ENCODE measurements at places on chromosomes 5 and 9.

GRCh38 chr5:168908207-168908606 lies 329.0 kb upstream of the PANK3 start:
- DNase-seq: no peak

GRCh38 chr5:177097016-177097985 lies 10.6 kb downstream of the FGFR4 start:
- no peak for DNase-seq

DNA sequence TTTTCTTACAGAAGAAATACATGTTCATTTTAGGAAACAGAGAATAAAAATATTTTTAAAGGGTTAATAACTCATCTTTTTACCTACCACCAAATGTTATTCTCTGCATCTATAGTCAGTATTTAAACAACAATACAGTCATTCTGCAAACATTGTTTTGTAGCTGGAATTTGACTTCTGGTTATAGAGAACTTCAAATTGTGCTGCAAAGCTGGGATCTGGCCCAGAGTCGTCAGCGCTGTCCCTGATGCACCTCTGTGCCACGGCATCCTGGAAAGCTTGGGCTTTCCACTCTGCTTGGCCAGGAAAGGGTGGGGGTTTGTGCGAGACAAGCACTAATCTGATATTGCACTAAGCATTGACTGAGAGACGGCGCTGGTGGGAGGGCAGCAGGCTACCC lies 5.0 kb upstream of the GFPT2 start:
- DNase-seq: no peak

DNA sequence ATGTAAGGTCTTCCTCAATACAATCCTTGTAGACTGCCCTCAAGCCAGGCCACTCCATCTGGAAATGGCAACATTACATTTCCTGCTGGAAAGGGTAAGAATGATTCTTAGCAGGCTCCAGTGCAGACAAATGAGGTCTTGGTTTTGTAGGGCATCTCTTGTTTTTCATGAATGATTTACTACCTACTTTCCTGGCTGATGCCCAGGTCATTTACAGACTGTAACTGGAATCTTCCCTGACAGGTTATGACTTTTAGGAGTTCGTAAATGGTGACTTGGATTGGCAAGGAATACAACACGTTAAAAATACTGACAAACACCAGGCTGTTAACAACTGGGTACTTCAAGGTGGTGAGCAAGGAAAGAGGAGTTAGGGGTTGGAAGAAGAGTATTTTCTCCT lies 510.5 kb upstream of the TNC start:
- no peak for DNase-seq

GRCh38 chr9:74037274-74037673 lies 459.9 kb upstream of the RORB start:
- no peak for DNase-seq

GRCh38 chr5:40494631-40495236 lies 185.0 kb upstream of the PTGER4 start:
- no peak for DNase-seq

DNA sequence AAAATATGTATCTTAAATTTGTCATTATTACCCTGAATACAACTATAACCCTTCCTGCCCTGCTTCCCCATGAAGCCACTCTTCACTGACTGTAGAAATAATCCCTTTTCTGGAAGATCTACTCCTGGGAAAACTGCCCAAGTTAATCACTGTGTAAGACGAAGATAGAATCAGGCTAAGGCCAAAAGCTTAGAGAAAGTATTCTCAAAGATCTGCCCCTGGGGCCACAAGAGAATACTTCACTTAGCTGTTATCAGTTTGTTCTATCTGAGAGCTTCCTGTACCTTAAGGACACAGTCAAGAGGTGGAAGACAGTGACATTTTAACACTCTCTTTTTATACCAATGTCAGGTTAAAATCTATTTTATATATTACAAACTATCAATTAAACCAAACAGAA lies 33.8 kb downstream of the RNF145 start:
- DNase-seq: no peak

- DNase-seq: no peak
Measured at GRCh38 chr9:133597316-133597957, 11.8 kb downstream of the FAM163B start.

DNA sequence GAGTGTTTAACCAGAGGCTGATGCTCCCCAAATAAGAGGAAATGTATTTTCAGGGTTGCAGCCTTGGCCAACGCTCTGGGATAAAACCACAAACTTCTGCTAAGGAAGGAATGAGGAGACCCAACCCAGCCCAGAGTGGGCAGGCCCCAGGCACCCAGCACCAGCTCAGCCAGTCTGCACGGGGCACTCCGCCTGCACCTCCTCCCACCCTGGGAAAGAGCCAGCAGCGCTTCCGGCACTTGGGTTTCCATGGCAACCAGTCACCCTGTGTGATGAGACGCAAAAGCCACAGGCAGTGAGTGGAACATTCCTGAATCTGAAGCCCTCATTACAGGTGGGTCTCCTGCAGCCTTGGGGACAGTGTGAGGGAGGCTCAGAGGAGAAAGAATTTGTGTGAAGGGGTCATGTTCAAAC lies 85.2 kb upstream of the ZBTB43 start:
- peak; percentile 86 for DNase-seq

DNA sequence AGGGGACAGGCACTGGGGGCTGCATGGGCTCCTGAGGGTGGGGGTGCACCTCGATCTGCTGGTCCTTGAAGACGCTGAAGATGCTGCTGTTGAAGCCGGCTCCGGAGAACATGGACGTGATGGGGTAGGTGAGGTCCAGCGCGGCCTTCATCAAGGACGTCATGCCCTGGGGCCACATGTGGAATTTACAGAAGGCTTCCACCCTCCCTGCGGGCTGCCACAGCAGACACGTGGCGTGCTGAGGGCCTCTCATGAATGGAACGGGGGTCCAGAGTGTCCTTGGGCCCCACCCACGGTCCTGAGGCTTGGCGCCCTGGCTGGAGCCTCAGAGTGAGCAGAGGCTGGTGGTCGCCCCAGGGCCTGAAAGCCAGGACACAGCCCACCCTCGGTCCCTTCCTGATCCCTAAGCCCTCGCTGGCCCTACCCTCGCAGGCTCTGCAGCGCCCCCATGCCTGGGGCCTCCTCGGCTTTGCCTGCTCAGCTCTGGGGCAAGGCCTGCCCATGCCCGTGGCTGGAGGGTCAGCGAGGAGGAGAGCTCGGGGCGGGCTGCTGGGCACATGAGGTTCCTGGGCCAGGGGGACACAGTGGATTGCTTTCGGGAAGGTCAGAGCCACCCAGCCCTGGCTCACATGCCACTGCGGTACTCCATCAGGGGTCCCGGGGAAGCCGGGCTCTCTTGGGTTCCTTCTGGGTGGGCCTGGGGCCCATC lies 5.3 kb upstream of the NSMF start:
- DNase-seq: peak; percentile 61

- no peak for DNase-seq
Measured at GRCh38 chr9:95084254-95084934, 233.1 kb downstream of the FANCC start.

DNA sequence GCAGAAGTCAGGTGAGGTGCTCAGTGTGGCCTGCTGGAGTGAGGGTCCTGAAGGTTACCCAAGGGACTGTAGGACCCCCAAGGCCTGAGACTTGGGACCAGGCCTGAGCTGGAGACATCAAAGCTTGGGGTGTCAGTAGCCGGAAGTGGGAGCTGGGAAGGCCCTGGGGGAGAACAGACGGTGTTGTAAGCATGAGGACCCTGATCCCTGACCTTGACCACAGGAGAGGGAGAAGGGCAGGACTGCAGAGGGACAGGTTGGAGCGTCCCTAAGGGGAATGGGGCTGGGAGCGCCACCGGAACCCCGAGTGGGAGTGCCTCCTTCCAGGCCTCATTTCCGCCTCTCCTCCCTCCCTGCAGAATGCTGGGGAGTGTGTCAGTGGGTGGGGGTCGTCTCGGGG lies 533 bp downstream of the TTC16 start:
- DNase-seq: no peak

- no peak for DNase-seq
Measured at GRCh38 chr5:1380011-1380817, 35.3 kb upstream of the CLPTM1L start.

- DNase-seq: no peak
Measured at GRCh38 chr5:96649251-96649662, 12.9 kb upstream of the CAST start.

- no peak for DNase-seq
Measured at GRCh38 chr9:68798423-68798822, 93.4 kb downstream of the PIP5K1B start.

GRCh38 chr5:178207183-178207916 lies 3.0 kb downstream of the HNRNPAB start:
- DNase-seq: peak; percentile 62

DNA sequence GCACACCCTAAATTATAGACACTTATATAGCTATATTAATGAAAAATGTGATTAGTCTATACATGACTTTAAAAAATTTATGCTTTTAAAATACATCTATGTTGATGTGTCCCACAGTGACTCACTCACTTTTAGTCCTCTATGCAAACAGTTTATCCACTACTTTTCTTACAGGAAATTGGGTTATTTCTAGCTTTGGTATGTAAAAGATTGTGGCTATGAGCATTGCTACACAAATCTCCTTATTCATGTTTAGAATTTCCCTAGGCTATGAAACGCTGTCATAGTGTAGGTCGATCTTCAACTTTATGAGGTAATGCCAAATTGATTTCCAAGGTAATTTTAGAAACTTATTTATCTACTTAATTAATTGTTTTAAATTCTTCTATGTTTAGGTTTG lies 687.4 kb downstream of the PRR16 start:
- DNase-seq: no peak

- no peak for DNase-seq
Measured at GRCh38 chr9:25964239-25964638, 286.0 kb upstream of the TUSC1 start.

DNA sequence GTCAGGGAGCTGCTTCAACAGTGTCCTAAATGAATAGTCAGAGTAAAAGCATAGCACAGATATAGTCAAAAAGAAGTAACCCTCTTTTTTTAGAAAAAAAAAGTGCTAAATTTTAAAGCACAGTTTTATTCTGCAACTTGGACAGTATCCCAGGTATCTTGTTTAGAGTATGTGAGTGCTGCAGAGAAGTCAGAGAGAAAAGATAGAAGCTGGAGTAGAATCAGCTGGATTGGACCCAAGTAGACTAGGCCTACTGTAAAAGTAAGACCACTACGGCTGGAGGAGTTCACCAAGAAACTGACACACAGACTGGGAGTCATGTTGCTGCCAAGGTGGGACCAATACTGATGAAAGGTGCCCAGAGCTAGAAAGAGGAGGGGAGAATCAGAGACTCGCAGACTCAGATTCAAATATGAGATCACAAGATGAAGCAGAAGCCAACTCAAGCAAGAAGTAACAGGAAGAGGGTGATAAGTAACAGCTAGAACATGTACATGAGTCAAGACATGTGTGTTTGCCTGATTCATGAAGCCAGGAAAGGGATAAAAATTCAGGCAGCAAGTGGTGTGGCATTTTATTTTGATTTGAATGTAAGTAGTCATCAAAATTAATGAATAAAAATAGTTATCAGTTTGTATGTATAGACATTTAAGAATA lies 25.6 kb upstream of the TUSC1 start:
- DNase-seq: no peak

GRCh38 chr5:56429110-56429561 lies 196.0 kb upstream of the ANKRD55 start:
- no peak for DNase-seq

DNA sequence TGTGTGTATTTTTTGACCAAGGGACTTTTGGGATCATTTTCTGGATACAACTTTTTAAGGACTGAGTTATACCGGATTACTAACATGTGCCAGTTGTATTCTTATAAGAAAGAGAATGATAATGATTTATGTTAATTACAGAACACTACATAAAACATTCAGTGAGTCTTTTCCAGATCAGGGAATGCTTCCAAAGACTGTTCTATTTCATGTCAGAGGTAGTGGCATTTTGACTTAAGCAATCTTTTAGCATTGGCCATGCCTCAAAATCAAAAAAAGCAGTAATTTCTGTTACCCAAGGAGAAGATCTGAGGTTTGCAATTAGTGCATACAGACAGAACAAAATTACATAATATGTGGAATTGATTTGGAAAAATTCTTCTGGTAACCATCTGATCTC lies 413.0 kb upstream of the CDH9 start:
- DNase-seq: no peak

DNA sequence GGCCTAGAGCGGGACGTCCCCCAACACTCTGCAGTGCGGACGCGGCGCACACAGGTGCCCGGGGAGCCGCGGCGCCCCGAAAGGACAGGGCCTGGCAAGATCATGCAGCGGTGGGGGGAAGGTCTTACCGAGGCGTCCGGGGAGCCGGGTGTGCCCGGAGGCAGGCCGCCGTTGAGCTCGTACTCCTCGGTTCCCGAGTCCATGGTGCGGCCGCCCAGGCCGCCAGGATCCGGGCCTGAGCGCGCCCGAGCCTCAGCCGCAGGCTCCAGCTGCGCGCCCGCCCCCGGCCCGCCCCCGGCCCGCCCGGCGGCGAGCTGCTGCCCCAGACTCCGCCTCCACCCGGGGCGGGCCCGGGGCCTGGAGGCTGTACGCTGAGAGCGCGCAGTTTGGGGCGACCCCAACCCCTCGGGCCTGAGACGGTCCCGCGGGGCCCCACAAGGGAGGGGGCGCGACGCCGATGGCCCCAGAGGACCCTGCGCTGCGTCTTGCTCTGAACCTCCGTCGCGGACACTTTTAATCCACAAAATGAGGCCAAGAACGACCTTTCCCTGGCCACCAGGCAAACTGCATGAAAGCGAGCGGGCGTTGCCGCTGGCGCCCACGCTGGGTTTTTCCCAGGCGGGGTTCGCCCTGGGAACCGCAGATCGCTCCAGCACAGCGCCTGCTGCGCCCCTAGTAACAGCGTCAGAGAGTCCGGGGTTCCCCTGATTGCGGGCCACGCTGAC lies at the start of gene NINJ1:
Gene NINJ1, minus strand, starts transcription at position 237 of the 725 bp plus-strand sequence. Its CDS starts 34 bp downstream, at position 203.
- DNase-seq: peak; percentile 86

- no peak for DNase-seq
Measured at GRCh38 chr9:90834828-90835595, 33.4 kb downstream of the SYK start.

GRCh38 chr5:104126980-104127379 lies 564.4 kb upstream of the NUDT12 start:
- no peak for DNase-seq

DNA sequence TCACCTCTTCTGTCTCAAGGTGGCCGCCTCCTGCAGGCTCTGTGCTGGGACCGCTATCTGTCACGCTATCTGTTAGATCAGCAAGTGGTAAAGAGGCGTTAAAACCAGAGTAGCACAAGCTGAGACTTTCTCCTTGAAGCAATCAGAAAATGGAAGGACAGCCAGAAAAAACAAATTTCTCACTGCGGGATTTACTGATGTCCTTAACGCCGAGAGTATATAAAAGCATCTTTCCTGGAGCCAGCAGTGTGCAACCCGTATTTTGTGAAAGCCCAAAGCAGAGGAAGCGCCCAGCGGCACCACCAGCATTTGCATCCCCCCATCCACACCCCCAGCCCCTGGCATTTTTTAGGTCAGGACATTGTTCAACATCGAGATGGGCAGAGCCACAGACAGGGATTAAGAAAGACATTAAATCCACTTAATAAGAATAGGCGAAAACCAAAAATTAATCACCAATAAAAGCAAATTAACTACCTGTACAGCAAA lies 48.6 kb downstream of the DUSP1 start:
- no peak for DNase-seq

DNA sequence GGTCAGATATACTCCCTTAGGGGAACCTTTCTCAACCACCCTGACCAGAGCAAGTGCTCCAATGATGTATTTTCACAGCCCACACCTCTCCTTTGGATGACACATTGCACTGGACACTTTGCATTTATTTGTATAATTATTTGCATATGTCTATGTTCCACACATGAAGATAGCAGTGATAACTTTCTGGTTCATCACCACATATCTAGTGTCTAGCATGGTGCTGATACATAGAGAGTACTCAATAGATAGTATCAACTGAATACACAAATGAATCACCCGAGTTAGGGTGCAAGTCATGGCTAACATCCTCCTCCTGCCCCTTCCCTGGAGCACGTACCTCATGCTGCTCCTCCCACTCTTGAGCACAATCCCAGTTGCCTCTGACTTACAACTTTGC lies 617.6 kb downstream of the EBF1 start:
- DNase-seq: no peak
